ENCODE measurements at places on chromosomes 4 and X. TPM values are rescaled to one million over a fixed set of nuclear protein-coding genes. Genes with fewer than 3 reads are reported as not detected.

The XG gene
- not detected for total RNA-seq

The AMOT gene
- 0.01 TPM for total RNA-seq

The MEPE gene
- total RNA-seq, result not detected

The SPINK2 gene
- total RNA-seq, result not detected

The VSIG4 gene
- total RNA-seq, result not detected

The FAAH2 gene
- total RNA-seq, result 0.12 TPM

The CBLL2 gene
- not detected for total RNA-seq

The UGT2A1 gene
- total RNA-seq, result not detected

The CLDN22 gene
- total RNA-seq, result not detected

The TAF1 gene
- 16.0 TPM for total RNA-seq

The VGLL1 gene
- total RNA-seq, result not detected

The VCX2 gene
- not detected for total RNA-seq

The LRAT gene
- total RNA-seq, result not detected

The NEK1 gene
- 2.2 TPM for total RNA-seq

The SOX3 gene
- 0.07 TPM for total RNA-seq

The NWD2 gene
- not detected for total RNA-seq

The EGF gene
- total RNA-seq, result 0.33 TPM

The UPF3B gene
- 17.4 TPM for total RNA-seq

The USP17L5 gene
- total RNA-seq, result not detected

The RIBC1 gene
- 0.64 TPM for total RNA-seq

The UGT2B10 gene
- total RNA-seq, result 0.09 TPM

The FAM149A gene
- total RNA-seq, result 1.3 TPM

The HS3ST1 gene
- total RNA-seq, result 0.90 TPM

The MAGEC1 gene
- 0.09 TPM for total RNA-seq

The WDR17 gene
- 2.3 TPM for total RNA-seq
